ENCODE measurements at places on chromosomes 16 and 17.

- no peak for DNase-seq
Measured at GRCh38 chr17:13784434-13785095, 182.8 kb upstream of the HS3ST3A1 start.

- no peak for DNase-seq
Measured at GRCh38 chr17:52158450-52159042, at the start of gene CA10. Gene CA10 (minus strand): TSS chr17:52158714.

GRCh38 chr17:6800422-6801027 is 24.5 kb downstream of the FBXO39 start:
- no peak for DNase-seq

- DNase-seq: no peak
Measured at GRCh38 chr17:76946111-76946771, 78.0 kb downstream of the MGAT5B start.
